ENCODE measurements at places on chromosomes 3 and 15.

- DNase-seq = no peak
These were observed 363.7 kb upstream of the RGMA start for GRCh38 chr15:93452537-93453211.

DNA sequence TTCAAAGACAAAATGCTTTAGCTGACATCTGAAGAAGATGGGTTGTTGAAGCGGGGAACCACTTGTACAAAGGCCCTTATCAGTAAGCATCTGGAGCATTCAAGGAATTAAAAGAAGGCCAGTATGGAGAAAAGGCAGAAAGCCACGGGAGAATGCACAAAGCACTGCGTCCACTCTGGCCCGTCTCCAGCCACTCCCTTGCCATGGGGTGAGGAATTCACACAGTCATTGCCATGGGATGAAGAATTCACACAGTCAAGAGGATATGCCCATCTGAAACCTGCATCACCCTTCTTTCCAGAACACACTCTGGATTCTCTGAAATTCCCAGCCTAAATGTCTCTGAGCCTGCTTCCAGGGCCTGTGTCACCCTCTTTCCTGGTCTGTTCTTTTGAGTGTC is 26.7 kb upstream of the STAG1 start:
- no peak for DNase-seq

GRCh38 chr3:114380233-114380651 is 86.4 kb downstream of the TIGIT start:
- DNase-seq = no peak

GRCh38 chr3:19396726-19397125 is 248.4 kb downstream of the KCNH8 start:
- no peak for DNase-seq

- no peak for DNase-seq
These were observed 322.5 kb downstream of the ZBBX start for GRCh38 chr3:167057581-167057980.

- no peak for DNase-seq
These were observed 976 bp downstream of the ABHD17C start for GRCh38 chr15:80695911-80696661.

- no peak for DNase-seq
These were observed 99.7 kb downstream of the XXYLT1 start for GRCh38 chr3:195171093-195171873.

- DNase-seq = no peak
These were observed 13.1 kb downstream of the RYK start for GRCh38 chr3:134237454-134238145.

DNA sequence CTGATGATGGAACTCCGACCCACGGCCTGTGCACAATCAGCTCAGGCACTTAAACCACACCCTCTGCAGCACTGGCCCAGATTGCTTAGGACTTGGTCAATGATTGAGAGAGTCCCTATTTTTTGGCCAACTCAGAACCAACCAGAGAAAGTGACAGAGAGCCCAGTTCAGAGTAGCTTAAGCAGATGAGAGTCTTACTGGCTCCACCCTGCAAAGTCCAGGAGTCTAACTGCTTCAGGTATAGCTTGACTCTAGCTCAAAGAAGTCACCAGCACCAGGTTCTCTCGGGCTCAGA is 20.1 kb downstream of the SLC6A20 start:
- DNase-seq = no peak

GRCh38 chr15:84949043-84949442 is 32.6 kb upstream of the PDE8A start:
- no peak for DNase-seq

DNA sequence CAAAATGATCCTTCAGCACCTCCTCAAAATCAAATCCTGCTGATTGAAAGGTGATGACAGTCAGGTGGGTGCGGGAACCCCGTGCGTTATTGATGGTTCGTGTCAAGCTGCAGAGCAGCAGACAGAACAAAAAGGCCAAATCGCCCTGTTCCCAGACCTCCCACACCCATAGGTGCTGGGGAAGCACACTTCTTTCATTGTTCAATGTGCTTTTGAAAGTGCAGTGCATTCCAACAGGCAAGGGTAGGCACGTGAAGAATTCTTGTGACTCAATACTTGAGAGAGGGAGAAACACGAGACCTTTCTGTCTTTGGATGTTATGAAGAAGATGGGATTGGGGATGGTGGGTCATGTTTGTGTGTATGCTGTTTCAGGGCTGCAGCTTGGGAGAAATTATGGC is 514.0 kb downstream of the MCTP2 start:
- DNase-seq = no peak

DNA sequence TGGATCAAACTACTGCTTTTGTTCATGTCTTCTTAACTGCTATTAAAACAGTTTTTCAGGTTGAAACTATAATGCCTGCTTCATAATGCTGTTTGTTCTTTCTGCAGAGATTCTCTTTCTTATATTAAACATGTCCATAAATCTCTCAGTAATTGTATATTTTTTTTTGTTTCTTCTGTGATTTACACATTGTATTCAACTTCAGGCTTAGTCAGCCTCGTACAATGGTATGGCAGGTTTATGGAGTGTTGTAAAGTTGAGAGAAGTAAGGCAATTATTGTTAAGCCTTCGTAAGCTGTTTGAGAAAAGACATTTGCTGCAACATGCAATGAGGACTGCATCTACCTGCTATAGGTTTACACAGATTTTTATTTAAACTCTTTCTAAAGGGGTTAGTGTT is 977.1 kb downstream of the DIPK2A start:
- DNase-seq = no peak

DNA sequence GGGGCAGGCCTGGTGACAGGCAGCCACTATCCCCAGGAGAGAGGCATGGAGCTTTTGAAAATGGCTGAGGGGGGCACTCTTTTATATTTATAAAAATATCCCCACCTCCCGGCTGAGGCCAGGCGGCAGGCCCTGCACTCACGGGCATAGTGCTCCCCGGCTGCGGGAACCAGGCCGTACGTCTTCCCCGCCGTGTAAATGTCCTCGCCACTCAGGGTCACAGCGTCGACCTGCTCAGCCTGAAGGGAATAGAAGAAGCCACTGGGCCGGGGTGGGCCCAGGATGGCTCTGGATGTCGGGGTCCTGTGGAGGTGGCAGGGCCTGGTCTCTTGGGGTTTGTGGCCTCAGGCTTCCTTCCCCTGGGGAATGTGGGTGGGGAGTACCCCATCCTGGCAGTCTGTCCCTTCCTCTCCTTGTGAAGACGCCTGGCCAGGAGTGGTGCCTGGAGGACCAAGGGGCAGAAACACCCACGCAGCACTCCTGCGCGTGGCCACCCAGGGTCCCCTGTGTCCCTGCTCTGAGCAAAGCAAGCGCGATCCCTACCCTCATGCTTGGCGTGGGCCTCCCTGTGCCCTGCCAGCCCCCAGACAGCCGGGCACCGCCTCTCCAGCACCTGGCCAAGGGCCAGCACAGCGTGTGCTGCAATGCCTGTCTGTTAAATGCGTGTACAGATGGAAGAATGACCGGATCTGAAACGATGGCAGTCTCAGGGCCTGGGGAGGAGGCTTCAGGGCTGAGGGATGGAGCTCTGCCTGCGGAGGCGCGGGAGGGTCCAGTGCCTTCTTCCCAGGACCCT is 18.9 kb downstream of the MELTF start:
- no peak for DNase-seq

- DNase-seq = no peak
These were observed 51.0 kb upstream of the EIF1B start for GRCh38 chr3:40258555-40258954.

- DNase-seq = no peak
These were observed 345.0 kb upstream of the NR2E3 start for GRCh38 chr15:71465131-71465955.

GRCh38 chr3:134885877-134886621 is 91.0 kb downstream of the EPHB1 start:
- no peak for DNase-seq

GRCh38 chr3:101801174-101801573 is 22.2 kb downstream of the NXPE3 start:
- DNase-seq = no peak

DNA sequence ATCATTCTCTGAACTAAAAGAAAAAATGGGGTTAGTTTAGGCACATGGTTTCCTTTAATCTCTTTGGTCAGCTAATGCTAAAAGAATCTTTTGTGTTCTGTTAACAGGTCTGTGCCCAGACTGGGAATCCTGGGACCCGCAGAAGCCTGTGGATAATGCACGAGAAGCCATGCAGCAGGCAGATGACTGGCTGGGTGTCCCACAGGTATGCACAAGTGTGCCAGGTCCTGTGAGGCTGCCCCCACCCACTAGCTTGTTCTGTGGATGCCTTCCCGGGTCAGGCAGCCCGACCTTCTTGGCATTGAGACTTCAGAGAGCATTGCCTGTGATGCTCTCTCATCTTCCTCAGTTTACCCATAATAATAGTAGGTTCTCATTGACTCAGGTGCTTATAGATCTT is 70.4 kb downstream of the FLNB start:
- no peak for DNase-seq

GRCh38 chr3:129440618-129441190 is 680 bp downstream of the IFT122 start:
- no peak for DNase-seq

DNA sequence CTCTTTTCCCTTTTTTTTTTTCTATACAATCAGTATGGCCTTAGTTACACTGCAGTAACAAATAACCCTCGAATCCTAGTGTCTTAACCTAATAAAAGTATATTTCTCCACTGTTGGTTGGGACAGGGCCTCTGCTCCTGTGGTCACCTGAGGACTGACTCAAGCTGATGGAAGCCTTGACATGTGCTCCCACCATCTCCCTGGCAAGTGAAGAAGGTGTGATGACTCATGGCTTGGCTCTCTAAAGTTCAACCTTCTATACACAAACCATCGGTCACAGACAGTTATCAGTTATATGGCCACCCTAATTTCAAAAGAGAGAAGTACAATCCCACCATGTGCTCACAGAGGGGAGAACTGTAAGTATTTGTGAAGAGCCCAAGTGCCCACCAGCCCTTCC is 65.8 kb upstream of the CACNA2D3 start:
- no peak for DNase-seq

DNA sequence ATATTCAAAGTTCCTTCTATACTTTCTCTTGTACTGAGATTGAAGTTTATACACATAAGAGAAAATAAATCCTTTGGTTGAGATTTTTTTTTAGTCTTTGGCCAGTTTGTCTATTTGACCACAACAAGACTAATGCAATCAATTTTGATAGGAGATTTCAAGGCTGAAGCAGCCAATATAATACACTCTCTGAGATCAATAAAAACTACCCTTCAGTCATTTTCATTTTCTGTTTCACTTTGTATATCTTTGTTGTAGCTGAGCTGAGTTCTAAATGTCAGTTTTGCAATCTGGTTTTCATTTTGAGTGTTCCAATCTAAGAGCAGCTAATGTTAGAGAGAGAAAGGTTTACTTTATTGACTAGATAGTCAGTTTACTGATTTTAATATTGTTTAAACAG is 623.8 kb upstream of the ROBO1 start:
- DNase-seq = no peak

DNA sequence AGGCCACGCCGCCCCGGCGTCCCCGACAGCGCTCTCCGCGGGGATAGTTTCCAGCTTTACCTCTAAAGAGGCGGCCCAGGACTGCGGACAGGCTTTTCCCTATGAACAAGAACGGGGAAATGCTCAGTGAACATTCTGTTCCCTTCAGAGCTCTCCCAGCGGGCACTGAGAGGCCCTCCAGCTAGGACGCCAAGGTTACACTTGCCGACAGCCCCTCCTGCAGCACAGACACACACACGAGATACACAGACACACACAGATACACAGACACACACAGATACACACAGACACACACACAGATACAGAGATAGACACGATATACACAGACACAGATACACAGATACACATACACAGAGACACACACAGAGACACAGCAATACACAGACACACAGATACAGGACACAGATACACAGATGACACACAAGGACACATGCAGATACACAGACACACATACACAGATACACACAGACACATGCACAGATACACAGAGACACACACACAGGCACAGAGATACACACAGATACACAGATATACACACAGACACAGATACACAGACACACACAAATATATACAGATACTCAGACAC is 533 bp upstream of the OCA2 start:
- DNase-seq = no peak

GRCh38 chr3:2456788-2457187 is 358.1 kb downstream of the CNTN4 start:
- no peak for DNase-seq

DNA sequence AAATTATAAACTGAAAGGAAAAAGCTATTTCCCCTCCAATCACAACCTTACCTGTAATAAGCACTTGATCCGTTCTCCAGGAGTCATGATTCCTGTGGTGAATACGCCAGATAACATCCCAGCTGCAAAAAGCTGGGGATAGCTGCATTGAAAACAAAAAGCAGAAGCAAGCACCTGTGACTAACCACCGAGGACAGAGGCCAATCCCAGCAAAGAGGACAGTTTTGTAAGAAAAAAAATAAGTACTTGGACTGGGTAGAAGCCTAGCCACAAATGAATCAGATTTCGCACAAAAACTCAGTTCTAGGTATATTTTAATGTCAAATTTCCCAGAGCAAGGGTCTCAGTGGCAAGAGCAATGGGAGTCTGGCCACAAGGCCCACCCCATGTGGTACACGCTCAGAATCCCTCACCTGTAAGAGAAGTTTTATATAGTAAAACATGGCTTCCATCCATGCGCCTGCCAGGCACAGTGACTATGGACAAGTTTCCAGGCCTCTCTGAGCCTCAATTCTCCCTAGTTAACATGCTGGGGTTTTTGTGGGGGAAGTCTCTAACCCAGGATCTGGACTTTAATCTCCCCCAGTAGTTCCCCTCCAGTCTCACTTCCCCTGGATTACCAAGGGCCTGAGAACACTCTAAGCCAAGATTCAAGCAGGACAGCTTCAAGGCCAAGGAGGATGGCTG is 19.2 kb downstream of the SLC25A20 start:
- DNase-seq = no peak

DNA sequence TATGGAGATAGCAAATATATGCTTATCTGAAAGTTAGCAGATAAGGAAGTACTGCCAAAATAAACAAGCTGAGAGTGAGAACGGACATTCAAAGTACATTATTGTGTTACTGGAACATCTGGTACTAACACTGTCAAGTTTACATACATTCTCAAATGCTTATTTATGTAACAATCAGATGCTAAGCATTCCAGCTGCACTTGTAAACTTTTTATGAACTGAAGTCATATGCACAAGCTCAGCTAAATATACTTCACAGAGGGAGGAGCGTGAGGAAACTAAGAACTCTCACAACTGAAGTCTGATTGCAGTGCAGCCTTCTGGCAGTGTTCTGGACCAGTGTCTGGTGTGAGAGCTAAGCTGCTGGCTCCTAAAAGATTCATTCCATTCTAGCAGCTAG is 223.7 kb upstream of the NANOGP8 start:
- DNase-seq = no peak

DNA sequence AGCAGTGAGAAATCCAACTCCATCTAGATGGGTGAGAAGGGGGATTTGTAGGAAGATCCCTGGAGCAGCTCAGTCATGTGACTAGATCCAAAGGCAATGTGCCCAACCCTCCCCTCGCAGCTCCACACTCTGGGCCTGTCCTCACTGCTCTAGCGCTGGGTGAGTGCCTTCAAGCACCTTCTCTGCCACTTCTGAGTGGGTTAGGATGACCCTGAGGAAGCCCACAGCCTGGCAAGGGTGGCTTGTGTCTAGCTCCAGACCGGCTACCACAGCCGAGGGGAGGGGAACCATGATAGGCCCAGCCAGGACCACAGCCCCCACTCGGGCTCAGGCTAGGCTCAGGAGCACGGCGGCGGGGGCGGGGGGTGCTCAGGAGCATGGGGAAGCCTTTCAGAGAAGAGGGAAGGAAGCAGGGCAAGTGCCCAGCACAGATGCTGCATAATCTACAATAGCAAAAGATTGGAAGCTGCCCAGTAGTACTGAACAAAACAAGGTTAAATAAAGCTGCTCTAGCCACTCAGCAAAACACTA is 1.7 kb downstream of the SPATA12 start:
- DNase-seq = no peak

- no peak for DNase-seq
These were observed 440.9 kb downstream of the RBMS3 start for GRCh38 chr3:29721789-29722188.
